Hepatocyte (in vitro differentiated cells): ENCODE measurements at places on chromosomes 1 and 21. TPM values are rescaled to one million over a fixed set of nuclear protein-coding genes. Genes with fewer than 3 reads are reported as not detected.

The SELE gene
- 0.03 and 0.12 TPM in 2 replicates for total RNA-seq

The OR10Z1 gene
- not detected in 2 replicates for total RNA-seq

The MYBPH gene
- not detected in 2 replicates for total RNA-seq

The MFSD2A gene
- total RNA-seq: 2.7 and 4.8 TPM in 2 replicates

The CACNA1S gene
- total RNA-seq: 0.04 TPM in 1 of 2 replicates, not detected in the other

The SPATA45 gene
- total RNA-seq: 0.96 TPM in 1 of 2 replicates, not detected in the other

The BNIPL gene
- 2.7 and 3.8 TPM in 2 replicates for total RNA-seq

The A3GALT2 gene
- not detected in 2 replicates for total RNA-seq

The RGS4 gene
- 13.1 and 16.8 TPM in 2 replicates for total RNA-seq

The ARHGEF10L gene
- total RNA-seq: 33.0 and 48.3 TPM in 2 replicates

The SDHB gene
- 175 and 181 TPM in 2 replicates for total RNA-seq
